ENCODE measurements at places on chromosomes 13 and 19.

DNA sequence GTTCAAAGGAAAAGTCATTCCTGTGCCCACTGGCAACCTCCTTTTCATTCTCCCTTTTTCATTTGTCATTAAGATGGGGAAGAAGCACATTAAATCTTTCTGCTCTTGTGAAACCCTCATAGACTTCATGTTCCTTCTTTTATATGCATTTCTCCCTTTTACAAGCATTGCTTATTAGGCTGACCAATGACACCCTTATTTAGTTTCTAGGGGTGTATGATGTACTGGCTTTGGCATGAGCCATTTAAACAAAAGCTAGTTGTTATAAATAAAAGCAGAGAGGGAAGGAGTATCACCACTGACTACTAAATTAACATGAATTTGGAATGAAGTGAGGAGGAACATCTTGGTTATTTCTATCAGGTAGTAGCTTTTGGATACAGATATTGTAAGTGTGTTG, 68.2 kb upstream of the PCDH9 start:
- DNase-seq = no peak

DNA sequence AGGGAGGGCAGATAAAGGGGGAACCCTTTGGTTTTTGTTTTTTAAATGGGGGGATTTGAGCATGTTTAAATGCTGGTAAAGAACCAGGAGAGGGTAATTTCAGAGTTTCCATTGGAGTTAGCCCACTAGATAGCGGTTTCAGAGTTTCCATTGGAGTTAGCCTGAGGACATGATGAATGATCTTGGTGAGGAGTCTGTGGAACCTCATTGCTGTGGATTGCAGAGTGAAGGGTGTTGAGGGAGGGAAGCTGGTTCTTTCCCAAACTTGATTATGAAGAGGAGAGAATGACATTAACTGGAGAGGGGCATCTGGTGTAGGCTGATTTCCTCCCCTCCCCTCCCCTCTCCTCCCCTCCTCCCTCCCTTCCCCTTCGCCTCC, 5.0 kb downstream of the WASF3 start:
- no peak for DNase-seq

DNA sequence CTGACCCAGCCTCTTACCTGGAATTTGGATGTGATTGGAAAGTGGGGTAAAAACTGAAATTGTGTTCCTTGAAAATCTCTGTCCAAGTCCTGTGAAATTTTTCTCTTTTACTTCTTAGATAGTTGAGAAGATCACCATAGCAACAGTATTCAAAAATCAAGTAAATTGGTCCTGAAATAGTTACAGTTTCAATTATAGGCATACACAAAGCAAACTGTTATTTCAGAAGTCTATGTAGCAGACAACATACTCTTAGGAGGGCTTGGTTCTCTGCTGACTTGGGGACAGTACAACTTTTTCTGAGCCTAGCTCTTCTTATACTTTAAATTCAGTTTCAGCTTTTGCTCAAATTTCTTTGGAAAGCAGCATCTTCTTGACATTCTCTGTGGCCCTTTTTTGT, 38.6 kb upstream of the URAD start:
- no peak for DNase-seq

DNA sequence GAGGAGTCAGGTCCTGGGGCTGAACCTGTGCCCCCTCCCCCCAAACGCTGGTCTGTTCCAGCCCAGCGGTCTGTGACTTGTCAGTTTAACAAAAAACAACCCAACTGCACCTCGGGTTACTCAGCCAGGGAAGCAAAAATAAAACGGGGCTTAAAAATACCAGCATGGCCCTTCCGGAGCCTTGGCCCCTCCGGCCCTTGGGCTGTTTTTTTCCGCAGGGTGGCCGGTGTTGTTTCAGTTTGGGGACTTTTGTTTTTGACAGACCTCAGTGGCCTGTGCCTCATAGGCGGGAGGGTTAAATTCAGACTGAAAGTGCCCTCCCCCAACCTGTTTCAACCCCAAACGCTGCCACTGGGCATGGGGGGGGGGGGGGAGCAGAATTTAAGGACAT, 4.0 kb downstream of the TCF3 start:
- no peak for DNase-seq

DNA sequence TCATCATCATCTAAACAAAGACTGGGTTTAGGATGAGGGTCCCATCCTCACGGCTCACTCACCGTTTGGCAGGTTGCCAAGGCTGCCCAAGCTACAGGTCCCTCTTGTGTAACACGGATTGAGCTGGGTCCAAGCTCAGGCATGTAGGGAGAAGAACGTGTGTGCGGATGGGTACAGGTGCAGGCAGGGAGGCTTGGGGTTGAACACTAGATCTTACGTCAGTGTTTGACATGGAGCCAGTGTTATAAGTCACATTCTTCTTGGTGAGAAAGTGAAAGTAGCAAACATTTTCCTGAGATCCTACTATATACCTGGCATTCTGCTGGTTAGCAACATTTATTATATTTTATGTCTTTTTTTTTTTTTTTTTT, 136.8 kb upstream of the RNF113B start:
- no peak for DNase-seq

DNA sequence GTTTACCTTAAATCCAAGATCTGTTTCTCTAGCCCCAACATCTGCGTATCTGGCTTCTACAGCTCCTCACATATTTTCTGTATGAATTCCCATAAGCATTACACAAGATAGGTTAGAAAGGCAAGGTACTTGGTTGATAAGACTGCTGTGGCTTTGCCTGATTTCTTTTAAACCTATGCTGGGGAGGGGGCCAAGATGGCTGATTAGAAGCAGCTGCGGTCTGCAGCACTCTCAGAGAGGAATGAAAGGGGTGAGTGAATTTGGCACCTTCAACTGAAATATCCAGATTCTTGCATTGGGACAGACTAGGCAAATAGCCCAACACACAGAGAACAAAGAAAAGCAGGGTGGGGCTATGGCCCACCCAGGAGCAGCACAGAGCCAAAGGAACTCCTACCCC, 12.2 kb upstream of the DLEU7 start:
- no peak for DNase-seq

DNA sequence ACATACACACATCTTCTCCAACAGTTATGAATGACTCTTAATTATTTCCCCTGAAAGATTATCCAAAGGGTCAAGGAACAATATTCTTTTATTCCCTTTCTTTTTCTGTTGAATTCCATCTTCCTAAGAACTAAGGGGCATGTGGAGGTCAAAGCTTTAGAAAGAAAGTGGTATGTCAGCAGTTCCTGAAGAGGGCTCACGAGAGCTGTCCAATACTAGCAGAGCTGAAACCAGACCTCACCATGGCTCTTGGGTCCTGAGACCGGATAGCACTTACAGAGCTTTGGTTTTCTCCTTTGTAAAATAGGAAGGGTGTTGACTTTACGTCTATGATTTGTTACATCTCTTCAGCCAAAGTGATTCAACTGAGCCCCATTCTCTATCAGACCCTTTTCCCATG, 109.8 kb upstream of the FREM2 start:
- peak; percentile 49 for DNase-seq

DNA sequence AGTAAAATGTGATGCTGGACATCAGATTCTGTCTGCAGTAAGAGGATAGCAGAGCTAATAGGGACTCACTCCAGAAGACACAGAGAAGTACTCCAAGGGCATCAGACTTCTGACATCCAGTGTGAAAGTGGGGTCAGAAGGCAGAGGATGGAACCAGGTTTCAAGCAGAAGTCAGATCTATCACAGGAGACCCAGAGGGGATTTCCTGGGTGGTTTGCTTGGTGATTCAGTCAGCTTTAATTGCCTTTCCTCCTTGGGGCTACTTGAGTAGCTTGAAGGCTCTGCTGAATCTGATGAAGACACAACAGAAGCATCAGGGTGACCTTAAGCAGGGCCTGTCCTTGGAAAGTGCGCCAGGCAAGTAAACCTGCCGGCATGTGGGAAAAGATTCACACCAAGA, 300.6 kb downstream of the COG6 start:
- DNase-seq = no peak

DNA sequence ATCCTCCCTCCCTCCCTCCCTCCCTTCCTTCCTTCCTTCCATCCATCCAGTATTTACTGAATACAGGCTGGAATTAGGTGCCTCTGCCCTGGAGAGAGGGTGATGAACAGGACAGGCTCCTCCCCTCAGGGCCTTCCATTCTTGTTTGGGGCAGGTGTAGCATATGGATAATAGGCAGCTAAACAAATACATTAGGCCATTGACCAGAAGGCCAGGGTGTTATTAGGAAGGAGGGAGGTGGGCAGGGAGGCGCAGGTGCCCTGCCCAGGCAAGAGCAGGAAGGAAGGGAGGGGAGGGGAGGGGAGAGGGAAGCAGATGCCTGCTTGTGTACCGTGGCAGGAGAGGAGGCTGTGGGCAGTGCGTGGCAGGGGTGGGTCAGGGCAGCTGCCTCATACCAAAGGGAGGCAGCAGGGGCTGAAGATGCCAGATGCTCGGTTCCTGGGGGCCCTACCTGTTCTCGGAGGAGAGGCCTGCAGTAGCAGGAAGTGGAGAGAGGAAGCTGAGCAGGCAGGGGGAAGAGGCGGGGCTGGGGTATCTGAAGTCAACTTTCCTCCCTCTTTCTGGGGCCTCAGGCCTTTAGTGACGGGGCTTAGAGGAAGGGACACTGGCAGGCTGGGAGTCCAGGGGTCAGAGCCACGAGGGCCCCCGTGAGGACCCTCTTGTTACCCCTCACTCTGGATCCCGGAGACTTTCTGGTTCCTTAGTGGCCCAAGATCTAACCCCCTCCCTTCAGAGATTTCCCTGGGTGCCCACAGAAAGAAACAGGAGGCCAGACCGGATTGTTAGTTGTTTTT, at the start of gene RINL:
Gene RINL (minus strand): TSS at position 495 of the 794 bp plus-strand sequence. CDS start 1,533 bp downstream, outside the sequence.
- no peak for DNase-seq

DNA sequence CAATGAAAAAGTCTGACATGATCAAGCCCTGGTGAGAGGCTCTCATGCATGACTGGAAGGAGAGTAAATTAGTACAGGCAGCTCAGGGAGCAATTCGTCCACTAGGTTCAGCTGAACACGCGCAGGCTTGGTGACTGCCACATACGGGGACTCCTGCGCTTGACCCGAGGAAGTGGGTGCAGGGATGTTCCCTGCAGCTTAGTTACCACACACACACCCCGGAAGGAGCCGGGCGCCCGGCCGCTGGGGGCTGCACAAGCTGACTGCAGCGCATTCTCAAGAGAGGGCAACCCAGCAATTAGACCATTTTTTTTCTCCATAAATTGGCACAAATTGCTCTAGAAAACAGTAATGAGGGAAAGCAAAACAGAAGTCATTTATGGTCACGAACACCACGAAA, 23.0 kb upstream of the MIER2 start:
- no peak for DNase-seq

- no peak for DNase-seq
These were observed 97.3 kb downstream of the GGACT start for GRCh38 chr13:100491164-100491842.

GRCh38 chr13:46613409-46614049, 60.6 kb downstream of the LRCH1 start:
- DNase-seq = no peak

Measured in SK-MEL-5 (cell line).